Germinal center (tissue), 1 donor: ENCODE measurements at places on chromosomes 6 and 20.
A peak's percentile ranks its signal among the peaks of the same experiment; 100 is the strongest.

- DNase-seq = no peak
Observed at GRCh38 chr20:33532753-33533459, 43.0 kb downstream of the CBFA2T2 start.

DNA sequence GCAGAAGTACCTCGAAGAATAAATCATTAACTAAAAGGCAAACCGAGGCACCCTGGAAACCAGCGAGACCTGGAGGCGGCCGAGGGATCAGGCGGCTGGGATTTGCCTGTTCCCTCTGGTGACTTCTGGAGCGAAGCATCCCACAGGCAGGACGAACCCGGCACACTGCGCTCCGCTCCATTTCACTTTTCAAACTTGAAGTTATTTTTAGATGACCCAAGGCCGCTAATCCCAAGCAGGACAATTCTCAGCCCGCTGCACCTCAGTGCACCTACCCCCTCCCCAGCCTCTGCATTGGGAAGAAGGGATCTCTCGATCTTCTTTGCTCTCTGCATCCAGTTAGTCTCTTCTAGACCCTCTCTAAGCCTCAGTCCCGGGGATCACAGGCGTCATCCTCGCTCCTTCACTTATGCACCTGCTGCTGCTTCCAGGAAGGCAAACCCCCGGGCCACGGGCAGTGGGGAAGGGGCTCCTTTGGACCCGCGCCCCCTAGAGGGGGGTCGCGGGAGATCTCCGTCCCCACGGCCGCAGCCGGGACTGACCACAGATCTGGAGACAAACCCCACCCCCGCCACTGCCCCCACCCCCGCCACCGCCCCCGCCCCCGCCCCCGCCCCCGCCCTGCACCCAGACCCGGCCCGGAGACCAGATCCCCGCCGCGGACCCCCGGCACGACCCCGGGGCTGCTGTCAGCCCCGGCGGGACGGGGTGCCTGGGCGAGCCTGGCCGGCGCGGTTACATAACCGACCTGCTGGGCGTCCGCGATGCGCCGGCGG, 636 bp downstream of the RCAN2 start:
- peak; percentile 23 for DNase-seq

DNA sequence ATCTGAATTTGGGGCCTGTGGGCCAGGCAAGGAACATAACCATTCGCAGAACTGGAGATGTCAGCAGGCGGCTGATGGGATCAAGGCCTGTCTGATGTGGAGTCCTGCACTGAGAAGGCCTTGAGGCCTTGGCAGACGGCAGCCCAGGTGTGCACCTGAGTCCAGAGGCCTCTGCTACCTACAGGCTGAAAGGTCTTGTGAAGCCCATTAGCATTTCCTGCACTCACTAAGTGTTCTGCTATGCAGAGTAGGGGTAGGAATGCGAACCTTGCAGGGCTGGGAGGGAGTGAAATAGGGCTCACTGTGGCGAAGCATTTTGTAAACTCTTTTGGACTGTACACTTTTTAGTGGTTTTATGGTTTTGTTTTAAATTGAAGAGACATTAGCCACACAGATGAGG, 48.3 kb upstream of the RNF24 start:
- no peak for DNase-seq

DNA sequence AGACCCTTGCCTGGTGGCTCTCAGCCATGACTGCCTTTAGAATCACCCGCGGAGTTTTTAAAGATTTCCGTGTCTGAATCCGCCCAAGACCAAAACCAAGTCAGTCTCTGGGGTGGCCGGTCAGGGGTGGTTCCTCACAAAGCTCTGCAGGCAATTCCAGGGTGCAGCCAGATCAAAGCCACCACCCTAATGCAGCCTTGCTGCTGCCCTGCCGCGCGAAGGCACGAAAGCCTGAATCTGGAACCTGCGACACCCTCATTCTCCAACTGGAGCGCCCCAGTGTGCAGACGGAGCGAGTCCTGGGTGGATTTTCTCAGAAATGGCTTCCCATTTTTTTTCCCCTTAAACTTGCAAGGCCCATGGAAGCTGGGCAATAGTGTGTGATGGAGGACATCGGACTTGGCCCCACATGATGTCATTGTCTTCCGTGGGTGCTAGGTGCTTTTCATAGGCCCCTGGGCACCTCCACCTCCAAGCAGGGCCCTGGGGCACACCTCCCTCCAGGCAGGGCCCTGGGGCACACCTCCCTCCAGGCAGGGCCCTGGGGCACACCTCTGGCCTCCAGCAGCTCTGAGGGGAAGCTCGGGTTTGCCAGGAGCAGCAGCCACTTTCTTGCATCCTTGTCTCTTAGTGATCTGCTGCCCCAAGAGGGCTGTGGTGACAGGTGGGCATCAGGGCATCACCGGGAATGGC, 343.1 kb downstream of the ZFAND3 start:
- DNase-seq = no peak

DNA sequence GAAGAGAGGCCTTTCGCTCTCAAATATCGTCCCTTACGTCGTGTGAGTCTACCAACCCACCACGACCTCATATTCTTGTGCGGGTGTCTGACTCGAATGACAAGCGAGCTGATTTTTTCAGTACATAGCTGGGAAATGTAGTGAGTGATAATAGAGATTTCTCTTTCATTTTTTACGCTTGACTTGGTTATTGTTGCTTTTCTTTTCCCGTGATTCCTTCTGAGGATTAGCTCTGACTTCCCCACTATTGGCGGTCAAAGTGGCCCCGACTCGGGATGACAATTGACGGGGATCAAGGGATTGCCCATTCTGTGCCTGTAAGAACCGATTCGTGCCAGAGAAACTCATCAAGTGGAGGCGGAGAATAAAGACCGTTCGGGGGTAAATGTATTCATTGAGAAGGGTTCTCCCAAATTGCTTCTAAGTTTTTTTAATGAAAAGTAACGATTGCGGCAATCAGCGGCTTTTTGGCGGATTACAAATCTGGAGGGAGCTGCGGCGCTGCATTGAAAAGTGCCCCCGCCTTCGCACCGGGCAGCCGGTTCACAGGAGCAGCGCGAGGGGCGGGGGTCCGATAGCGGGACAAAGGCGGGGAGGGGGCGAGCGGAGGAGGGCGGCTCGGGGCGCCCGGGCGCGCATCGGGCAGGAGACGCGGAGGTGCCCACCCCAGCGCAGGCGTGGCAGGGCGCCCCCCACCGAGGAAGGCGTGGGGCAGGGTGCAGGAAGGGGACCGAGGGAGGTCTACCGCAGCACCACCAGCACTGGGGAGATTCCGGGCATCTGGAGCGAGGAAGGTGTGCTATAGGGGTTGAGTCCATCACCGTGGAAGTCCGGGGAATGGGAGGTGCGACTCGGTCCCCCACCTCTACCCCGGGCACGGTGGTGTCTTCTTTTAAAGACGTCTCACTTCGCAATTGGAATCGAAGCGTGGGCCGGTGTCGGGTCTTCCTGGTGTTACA, 44.5 kb upstream of the OSTM1 start:
- peak; percentile 17 for DNase-seq
